T-helper 22 cell (primary cell): ENCODE measurements at places on chromosomes 7 and 10.

DNA sequence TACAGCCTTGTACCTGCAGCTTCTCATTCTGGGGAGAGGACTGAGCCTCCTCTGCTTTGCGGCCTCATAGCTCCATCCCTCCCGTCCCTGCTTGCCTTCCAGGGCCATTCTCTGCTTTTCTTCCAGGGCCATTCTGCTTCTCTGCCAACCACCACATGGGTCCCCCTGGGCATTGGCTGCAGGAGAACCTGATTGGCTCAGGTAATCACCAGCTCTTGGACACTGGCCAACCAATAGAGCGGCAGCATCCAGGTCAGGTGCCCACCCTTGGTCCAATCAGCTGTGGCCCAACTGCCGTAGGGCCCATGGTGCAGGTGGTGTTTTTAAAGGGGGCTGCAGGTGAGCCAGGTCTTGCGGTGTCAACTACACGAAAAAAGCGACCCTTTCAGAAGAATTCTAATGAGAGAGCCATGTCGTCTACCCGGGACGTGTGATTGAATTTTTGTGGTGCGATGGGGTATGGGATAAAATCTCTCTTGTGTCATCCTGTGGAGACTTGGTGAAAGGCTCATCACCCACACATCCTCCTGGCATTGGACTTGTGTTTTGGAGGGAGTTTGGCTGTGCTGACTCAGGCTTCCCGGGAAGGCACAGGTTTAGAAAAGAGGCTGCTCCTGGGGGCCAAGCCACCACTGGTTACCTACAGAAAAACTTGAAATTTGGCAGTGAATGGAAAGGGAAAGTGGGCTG lies 46.0 kb upstream of the PODXL start:
- no peak for DNase-seq

DNA sequence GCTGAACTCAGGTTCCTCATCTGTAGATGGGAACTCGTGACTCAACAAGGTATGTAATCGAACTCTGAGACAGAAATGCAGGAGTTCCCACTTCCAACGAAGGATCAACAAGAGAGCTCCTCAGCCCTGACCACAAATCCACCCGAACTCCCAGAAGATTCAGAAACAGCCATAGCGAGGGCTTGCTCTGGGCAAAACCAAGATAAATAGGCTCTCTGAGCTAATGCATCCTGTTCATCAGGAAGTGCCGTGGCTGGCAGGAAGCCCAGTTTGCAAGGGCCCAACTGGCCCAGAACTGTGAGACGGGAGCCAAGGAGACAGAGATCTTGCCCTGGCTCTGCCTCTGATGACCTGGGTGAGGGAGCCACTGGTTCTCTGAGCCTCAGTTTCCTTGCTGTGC lies 141.7 kb upstream of the PFKP start:
- DNase-seq = no peak

- DNase-seq = no peak
Observed at GRCh38 chr10:78759456-78760120, 309.2 kb upstream of the ZMIZ1 start.

GRCh38 chr7:155796381-155797261 lies 15.6 kb downstream of the SHH start:
- DNase-seq = peak; percentile 16

DNA sequence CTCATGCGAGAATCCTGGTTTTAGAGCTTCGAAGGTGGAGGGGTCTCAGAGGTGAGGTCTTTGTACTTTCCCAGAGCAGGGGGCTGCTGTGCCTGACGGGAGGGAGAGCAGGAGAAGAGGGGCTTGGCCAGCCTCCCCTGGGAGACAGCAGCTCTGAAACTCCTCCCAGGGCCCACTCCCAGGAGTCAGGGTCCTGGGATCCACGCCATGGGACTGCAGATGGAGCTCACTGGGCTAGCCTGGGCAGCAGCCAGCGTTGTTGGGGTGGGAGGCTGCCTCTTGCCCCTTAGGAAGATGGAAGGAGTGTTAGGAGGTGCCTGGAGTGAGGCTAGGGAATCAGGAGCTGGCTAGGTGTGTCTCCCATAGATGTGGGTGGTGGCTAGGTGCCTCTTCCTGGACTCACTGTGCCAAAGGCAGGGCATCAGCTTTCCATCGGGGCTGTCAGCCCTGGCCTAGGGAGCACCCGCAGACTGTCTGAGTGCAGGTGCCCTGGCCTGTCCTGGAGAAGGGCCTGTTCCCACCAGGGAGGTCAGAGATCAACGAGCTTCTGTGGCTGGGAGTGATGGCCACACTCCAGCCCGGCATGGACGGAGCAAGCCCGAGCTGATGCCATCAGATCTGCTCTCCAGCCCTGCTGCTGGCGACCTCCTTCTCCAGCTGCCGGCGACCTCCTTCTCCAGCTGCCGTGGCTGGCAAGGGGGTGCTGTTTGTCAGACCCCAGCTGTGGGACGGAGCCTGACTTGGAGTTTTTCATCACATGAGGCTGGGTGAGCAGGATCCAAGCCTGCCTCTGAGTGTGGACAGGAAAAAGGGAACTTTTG lies 111.3 kb downstream of the PTPN20 start:
- DNase-seq = no peak

DNA sequence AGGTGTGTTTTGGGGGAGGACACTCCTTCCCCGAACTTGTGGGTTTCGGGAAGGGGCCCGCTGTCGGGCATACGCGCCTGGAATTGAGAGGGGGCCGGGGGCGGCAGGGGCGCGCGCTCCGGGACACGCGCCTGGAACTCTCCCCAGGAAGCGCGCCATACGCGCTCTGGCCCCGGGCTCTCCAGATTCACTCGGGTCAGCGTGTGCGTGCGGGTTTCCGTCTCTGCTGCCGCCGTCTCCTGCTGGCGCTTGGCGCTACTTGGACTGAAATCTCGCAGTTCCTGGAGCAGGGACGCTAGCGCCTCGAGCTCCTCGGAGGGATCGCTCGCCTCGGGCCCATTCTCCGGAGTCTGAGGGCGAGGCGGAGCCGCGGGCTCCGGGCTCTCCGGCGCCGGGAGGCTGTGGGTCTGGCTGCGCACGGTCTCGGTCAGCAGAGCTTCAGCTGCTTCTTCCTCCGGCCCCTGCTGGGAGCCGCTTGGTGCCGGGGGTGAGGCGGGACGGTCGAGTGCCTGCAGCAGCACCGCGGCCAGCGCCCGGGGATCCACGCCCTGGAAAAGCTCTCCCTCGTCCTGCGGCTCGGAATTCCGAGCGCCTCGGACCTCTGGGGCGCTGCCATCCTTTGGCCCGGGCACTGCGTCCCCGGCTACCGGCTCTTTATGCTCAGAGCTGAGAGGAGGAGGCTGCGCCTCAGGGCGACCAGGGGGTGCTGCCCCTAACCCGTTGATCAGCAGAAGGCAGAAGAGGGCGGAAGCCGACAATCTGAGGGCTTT lies 1.1 kb downstream of the VGF start:
- DNase-seq = no peak

DNA sequence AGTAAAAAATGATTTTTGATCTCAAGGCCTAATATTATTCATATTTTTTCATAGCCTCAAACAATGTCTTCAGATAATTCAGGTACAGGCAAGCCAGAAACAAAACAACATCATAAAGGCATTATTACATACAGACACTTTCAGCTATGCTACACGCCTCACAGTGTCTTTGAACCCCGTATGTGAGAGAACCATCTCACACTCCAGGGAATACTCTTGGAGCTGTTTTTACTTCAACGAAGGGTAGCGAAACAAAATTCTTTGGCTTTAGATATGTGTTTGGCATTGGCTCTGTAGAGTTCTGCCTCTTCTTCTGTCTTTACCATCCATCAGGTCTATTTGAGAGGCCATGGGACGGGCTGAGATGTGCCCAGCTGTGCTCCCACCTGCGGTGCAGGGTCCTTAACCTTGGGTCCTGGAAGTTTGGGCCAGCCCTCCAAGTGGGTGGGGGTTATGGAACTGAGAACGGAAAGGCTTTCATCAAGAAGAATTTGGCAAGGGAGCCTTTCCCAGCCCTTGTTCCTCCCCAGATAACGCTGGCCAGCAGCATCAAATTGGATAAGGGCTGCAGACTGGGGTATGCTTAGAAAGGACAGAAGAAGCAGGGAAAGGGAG lies 276.9 kb downstream of the TCF7L2 start:
- DNase-seq = no peak

GRCh38 chr10:27741173-27742091 lies 4.2 kb downstream of the MKX start:
- no peak for DNase-seq

DNA sequence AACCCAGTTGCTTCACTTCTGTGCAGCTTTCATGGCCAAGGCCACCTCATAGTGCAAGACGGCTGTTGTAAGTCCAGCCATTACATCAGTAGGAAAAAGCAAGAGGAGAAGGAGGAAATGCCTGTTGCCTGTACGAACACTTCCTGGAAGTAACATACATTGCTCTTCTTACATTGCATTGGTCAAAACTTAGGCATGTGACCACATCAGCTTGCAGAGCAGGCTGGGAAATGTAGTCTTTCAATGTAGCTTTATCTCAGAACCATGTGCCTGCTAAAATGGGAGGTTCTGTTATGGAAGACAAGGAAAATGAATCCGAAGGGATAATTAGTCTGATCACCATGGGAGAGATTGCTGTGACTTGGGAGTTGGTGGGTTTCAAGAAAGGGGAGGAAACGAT lies 4.3 kb downstream of the SLC29A3 start:
- no peak for DNase-seq

- DNase-seq = no peak
Observed at GRCh38 chr7:112001091-112001826, 204.9 kb downstream of the DOCK4 start.

DNA sequence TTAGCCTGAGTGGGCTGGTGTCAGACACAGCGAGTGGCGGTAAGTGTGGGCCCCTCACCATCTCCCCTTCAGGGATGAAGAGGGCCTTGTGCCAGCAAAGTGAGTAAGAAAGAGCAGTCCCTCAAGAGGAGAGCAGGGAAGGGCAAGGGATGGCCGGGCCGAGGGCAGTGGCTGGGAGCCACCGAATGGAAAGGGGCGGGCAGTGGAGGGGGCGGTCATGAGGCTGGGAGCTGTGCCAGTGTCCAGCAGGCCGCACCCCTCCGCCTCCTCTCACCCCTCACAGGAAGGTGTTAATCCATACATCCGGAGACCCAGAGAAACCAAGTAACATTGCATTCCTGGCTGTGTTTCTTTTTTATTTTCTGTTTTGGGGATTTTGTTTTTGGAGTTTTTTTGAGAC lies 28.6 kb upstream of the RASGEF1A start:
- no peak for DNase-seq

DNA sequence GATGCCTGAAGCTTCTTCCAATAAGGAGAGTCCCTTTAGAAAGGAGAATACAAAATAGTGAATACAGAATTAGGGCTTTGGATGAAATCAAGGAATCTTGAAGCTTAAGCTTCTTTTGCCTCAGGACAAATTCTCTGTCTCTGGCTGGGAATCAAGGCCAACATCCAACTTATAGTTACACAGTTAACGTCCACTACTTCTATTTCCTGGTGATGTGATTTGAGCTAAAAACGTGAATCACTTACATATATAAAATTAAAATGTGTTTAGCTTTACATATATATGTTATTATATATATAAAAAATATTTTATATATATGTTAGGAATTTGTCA lies 11.4 kb upstream of the INPP5F start:
- DNase-seq = no peak
